ENCODE measurements at places on chromosomes 2 and 18.

DNA sequence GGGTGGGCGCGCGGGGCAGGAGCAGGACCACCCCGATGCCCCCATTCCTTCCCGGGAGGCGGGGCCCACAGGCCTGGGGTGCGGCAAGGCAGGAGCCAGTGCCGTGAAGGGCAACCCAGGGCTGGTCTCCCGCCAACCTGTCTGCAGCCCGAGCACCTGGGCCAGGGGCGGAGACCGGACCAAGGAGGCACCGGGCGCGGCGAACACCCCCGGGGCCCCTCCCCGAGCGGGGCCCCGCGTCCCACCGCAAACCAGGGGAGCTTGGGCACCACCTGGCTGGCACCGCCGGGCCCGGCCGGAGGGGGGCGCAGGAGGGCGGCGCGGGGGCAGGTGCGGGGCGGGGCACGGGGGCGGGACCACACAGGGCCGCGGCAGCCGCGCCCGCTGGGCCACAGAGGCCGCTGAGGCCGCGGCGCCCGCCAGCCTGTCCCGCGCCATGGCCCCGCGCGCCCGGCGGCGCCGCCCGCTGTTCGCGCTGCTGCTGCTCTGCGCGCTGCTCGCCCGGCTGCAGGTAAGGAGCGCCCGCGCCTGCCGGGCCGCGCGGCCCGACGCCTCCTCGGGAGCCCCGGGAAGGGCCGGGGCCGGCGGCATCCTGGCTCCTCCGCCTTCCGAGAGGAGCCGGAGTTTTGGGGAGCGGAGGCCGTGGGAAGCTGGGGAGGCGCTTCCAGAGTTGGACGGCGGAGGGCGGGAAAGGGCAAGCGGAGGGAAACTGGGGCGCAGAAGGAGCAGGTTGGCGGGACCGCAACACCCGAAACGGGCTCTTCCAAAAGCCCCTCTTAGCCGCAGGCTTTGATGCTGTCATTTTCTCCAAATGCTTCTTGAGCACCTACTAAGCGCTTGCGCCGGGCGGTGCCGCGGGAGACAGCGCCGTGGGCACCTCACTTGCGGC, at the start of gene TNFRSF11A:
Gene TNFRSF11A (plus strand): TSS at position 394 of the 889 bp plus-strand sequence. CDS start 43 bp downstream, at position 437.
- peak; percentile 59 for DNase-seq

GRCh38 chr2:44894058-44894457, 47.4 kb upstream of the SIX3 start:
- DNase-seq, result no peak

- DNase-seq, result no peak
These were observed 257.2 kb downstream of the SRBD1 start for GRCh38 chr2:45353879-45354278.

GRCh38 chr2:71665168-71666093, 212.1 kb downstream of the DYSF start:
- no peak for DNase-seq

- DNase-seq, result no peak
These were observed 124.0 kb downstream of the GAREM1 start for GRCh38 chr18:32346671-32347070.

- DNase-seq, result no peak
These were observed 146.3 kb downstream of the LAMA3 start for GRCh38 chr18:23835506-23835905.

- no peak for DNase-seq
These were observed 7.0 kb downstream of the USP34 start for GRCh38 chr2:61463769-61464475.

- no peak for DNase-seq
These were observed 984.0 kb upstream of the SLC39A10 start for GRCh38 chr2:194672994-194673393.

DNA sequence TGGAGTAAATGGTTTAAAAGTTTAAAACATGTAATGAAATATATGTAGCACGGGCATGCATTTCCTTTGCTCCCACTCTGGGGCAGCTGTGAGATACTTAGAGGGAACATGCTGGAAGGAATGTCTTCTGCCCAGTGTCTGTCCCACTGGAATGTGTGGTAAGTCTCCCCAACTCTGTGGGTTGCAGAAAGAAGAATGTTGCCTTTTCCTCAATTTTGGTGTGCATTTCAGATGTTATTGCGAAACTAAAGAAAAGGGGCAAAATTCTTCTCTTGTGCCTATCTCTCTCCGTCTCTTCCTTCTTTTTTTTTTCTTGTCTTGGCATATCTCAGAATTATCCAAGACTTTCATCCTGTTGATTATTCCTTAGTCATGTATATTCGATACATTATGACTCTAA, 201.1 kb downstream of the SH3RF3 start:
- DNase-seq, result no peak

DNA sequence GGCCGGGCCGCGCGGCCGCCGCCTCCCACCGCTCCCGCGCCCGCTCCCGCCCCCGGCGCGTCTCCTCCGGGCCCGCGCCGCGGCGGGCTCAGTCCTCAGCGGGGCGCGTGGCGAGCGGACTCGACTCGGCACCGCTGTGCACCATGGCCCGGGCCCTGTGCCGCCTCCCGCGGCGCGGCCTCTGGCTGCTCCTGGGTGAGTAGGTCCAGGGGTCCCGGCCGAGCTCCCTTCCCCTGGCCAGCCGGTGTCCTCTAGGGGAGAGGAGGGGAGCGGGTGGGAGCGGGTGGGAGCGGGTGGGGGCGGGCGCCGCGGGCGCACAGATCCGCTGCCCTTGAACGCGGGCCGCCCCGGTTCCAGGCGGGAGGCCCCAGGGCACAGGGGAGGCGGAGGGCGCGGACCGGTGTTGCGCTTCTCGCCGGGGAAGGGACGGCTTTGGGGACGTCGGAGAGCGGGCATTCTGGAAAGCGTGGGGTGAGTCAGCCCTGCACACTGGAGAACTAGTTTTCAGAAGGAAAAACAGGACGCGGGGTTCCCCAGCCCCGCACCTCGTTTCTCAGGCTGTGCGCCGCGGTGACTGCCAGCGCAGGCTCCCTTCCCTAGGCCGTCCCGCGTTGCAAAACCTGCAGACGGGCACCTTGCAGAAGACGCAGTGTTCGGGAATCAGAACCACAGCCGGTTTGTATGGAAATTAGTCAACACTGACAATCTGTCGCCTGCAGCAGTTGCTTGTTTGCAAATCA, at the start of gene RAMP1:
Gene RAMP1 (plus strand): TSS at position 91 of the 740 bp plus-strand sequence. CDS start 53 bp downstream, at position 144.
- no peak for DNase-seq

DNA sequence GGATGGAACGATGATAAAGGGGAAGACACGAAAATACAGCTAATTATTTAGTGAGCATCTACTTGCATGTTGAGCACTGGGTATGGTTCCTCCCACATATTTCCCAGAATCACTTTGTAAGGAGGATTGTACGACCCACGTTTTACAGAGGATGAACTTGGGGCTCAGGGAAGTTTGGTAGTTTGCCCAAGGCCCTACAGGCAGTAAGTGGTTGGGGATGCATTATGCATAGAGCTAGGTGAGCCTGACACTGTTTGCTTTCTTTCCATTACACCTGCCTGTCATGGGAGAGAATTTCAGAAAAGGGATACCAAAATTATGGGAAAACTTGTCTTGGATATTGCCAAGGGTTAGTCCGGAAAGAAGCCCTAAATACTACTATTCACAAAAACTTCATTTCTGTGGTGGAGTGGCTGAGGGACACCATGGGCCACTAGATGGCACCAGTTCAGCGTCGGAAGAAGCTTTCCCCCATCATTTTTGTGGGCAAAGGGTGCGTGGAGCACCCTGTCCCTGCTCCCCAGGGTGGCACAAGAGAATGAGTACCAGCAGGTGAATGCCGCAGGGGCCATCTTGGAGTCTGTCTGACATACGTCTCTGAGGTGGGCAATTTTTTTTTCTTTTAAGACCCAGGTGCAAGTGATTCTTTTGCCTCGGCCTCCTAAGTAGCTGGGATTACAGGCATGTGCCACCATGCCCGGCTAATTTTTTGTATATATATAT, 23.5 kb upstream of the C18orf32 start:
- DNase-seq, result peak; percentile 44

GRCh38 chr2:128639120-128639477, 320.4 kb upstream of the HS6ST1 start:
- DNase-seq, result no peak

DNA sequence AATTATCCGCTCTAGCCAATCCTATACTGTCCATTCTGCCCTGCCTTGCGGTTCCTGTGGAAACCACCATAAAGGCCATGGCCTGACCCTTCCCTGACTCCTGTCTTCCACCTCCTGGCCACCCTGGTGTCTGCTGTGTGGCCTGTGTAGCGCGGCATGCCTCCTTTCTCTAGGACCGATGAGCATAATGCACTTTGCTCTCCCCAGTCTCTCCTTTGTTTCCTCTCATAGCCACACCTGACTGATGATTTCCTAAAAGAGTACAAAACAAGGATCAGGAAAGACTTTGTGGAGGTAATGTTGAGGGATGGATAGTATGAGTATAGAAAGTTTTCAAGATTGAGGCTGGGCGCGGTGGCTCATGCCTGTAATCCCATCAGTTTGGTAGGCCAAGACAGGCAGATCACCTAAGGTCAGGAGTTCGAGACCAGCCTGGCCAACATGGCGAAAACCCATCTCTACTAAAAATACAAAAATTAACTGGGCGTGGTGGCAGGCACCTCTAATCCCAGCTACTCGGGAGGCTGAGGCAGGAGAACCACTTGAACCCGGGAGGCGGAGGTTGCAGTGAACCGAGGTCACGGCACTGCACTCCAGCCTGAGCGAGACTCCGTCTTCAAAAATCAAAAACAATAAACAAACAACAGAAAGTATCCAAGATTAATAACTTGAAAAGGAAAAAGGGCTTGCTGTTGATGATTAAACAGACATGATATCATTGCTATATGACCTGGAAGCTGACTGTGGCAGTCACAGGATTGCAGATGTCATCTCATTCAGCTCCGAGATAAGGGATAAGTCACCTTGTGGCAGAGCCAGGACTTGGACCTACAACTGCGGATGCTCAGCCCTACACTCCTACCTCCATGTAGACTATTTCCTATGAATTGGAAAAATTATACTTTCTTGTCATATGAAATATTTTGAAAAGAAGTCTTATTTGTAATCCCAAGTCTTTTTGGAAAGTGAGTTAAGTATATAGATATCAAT, 16.6 kb downstream of the SOWAHC start:
- no peak for DNase-seq

DNA sequence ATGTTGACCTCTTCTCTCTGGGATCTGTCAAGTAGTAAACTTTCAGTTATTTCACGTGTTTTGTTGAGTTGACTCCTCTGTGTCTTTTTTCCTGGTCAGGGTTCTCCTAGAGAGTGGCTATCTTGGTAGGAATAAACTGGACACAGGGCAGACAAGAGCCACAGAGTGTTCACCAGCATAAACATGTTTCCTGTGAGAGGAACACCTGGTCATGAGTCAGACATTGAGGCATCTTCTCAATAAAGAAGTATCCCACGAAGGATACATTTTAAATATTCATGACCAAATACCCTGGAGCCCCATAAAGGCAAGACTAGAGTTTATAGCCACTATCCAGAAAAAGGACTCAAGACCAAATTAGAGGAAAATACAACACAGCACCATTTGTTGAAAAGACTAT, 269.7 kb upstream of the ZNF521 start:
- DNase-seq, result no peak

GRCh38 chr18:35268821-35269220, 21.2 kb downstream of the ZSCAN30 start:
- DNase-seq, result no peak

DNA sequence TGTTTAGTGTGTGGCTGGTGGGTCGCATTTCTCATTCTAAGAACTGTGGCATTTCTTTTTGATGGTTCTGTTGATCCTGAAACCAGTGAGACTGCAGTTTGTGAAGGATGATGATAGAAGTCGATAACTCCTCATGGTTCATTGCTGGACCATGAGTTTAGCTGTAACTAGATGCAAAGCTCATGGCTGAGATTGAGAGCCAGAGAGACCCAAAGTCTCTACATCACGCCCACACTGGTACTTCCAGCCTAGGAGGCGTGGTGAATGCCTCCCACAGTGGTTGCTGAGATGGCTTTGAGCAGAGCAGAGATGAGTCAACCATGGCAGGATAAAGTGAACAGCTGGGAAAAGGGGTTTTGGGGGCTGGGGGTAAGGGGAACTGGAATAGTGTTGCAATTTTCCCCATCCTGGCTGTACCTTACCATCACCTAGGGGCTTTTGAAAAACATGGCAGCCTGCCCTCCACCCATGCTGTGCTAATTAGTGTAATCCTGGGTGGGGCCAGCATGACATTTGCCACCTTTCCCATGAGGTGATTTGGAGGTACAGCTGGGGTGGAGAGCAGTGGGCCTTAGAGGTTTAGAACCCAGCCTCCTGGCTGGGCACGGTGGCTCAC, 24.1 kb downstream of the INPP4A start:
- DNase-seq, result no peak

DNA sequence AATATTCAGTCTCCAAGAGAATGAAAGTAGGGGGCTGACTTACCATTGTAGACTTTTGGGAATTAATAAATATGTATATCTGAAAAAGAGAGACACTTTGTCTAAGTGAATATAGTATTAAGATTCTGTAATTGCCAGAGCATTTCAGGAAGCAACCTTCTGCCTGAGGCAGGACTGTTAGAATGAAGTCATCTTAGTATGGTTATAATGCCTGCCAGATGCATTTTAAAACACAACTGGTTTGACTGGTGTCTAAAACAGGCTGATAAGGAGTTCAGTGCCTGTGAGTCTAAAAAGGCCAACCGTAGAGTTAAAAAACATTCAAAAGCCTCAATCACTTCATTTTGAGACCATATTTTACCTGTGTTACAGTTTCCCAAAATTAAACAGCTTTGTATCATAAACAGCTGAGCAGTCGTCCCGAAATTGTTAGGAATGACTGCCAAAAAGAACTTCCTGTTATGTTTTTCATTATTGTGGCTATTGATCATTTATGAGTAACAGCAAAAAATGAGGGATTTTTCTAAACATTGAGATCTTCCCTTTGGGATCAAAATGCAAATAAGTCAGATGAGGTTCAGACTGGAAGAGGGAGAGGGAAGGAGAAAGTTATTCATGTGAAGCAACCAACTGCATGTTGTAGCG, 443.9 kb downstream of the PID1 start:
- DNase-seq, result no peak

DNA sequence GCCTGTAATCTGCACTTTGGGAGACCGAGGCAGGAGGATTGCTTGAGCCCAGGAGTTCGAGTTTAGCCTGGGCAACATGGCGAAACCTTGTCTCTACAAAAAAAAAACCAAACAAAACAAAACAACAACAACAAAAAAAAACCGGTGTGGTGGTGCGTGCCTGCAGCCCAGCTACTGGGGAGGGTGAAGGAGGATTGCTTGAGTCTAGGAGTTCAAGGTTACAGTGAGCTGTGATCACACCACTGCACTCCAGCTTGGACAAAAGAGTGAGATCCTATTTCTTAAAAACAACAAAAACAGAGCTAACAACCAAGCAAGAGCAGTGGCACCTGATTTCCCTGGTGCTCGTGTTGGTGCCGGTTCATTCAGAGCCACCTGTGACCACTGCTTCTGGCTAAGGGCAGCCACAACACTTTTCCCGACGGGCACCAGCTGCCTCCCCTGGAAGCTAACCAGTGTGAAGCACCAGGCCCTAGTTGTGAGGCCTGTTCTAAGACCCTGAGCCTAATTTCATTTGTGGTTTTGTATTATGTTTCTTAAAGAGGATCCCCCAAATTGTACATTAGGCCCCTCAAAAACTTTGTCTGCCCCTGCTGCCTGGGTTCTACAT, 1.3 kb downstream of the AOX1 start:
- DNase-seq, result no peak

GRCh38 chr2:174971868-174972781, 33.1 kb downstream of the CHN1 start:
- no peak for DNase-seq

GRCh38 chr2:236376566-236377244, 112.5 kb upstream of the ASB18 start:
- no peak for DNase-seq
